ENCODE measurements at places on chromosomes 1 and 21. TPM values are rescaled to one million over a fixed set of nuclear protein-coding genes. Genes with fewer than 3 reads are reported as not detected.

- H3K36me3 ChIP-seq: no peaks in the 10 kb centered on the region
- H3K27me3 ChIP-seq: no peaks in the 10 kb centered on the region
- no peak within 1 kb of the TSS for H3K27ac ChIP-seq
- no peak within 1 kb of the TSS for H3K4me3 ChIP-seq
- no peak for DNase-seq
Measured at GRCh38 chr1:155033524-155033923, at the start of the genes DCST1 and DCST2. TSS of gene DCST1 (plus strand) at chr1:155033824. CDS start at chr1:155034037, 213 bp downstream. TSS of gene DCST2 (minus strand) at chr1:155033781. CDS start at chr1:155033701, 80 bp downstream.

GRCh38 chr1:3551290-3551678, 60.0 kb downstream of the MEGF6 start:
- DNase-seq: no peak
- H3K36me3 ChIP-seq: no peaks in the 10 kb centered on the region
- no peaks in the 10 kb centered on the region for H3K27me3 ChIP-seq

GRCh38 chr1:99352821-99353220, 88.5 kb downstream of the PLPPR4 start:
- H3K27ac ChIP-seq: no peak overlapping the region
- H3K4me3 ChIP-seq: no peak overlapping the region
- no peaks in the 10 kb centered on the region for H3K4me1 ChIP-seq
- DNase-seq: no peak
- H3K36me3 ChIP-seq: no peaks in the 10 kb centered on the region

DNA sequence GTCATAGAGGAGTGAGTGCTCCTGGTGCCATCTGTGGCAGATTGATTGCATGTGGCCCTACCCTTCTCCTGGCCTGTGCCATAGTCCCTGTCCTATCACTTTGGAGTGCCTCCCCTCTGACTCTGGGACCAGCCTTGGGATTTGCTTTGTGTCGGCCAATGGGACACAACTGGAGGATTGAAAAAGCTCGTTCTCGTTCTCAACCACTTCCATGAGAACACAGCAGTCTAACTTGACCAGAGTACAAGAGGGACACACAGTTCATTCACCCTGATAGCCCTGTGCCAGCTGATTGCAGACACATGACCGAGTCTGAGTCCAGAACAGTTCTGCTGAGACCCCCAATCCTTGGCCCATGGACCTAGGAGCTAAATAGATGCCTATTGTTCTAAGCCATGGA, 47.8 kb downstream of the C1orf198 start:
- DNase-seq: peak; percentile 64
- no peaks in the 10 kb centered on the region for H3K27me3 ChIP-seq
- H3K4me1 ChIP-seq: peaks cover 40% of the 10 kb centered on the region
- H3K36me3 ChIP-seq: no peaks in the 10 kb centered on the region
- no peak overlapping the region for H3K27ac ChIP-seq
- H3K4me3 ChIP-seq: no peak overlapping the region

GRCh38 chr1:156804572-156805243, 11.9 kb downstream of the SH2D2A start:
- H3K27me3 ChIP-seq: no peaks in the 10 kb centered on the region
- no peak overlapping the region for H3K27ac ChIP-seq
- DNase-seq: no peak
- peaks cover 10% of the 10 kb centered on the region for H3K36me3 ChIP-seq

Gene LCA5L
- total RNA-seq: not detected

- H3K27ac ChIP-seq: no peak overlapping the region
- H3K27me3 ChIP-seq: no peaks in the 10 kb centered on the region
- H3K36me3 ChIP-seq: no peaks in the 10 kb centered on the region
- DNase-seq: no peak
- H3K4me1 ChIP-seq: no peaks in the 10 kb centered on the region
Measured at GRCh38 chr1:107432108-107432507, 291.3 kb downstream of the NTNG1 start.

DNA sequence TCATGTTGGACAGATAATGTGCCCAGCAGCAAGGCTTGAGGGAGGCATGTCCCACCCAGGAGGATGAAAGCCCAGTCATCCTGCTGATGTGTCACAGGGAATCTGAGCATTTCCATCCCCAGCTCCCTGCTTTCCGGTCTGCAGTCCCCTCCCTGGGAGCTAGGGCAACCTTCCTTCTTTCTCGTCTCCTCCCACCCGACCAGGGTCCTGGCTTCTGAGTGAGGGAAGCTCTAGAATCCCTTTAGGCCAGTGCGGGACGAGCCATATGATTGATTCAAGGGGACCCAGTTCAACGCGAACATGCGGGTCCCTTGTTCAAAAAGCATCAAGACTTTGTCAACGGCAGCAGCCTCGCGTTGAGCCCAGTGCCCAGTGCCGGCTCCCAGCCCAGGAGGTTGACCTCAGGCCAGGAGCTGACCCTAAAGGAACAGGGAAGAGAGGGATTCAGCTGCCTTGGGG, 96.7 kb upstream of the TMPRSS2 start:
- H3K27me3 ChIP-seq: no peaks in the 10 kb centered on the region
- H3K4me3 ChIP-seq: no peak overlapping the region
- H3K27ac ChIP-seq: no peak overlapping the region
- H3K4me1 ChIP-seq: peaks cover 8% of the 10 kb centered on the region

Gene PCAT6
- total RNA-seq: not detected

DNA sequence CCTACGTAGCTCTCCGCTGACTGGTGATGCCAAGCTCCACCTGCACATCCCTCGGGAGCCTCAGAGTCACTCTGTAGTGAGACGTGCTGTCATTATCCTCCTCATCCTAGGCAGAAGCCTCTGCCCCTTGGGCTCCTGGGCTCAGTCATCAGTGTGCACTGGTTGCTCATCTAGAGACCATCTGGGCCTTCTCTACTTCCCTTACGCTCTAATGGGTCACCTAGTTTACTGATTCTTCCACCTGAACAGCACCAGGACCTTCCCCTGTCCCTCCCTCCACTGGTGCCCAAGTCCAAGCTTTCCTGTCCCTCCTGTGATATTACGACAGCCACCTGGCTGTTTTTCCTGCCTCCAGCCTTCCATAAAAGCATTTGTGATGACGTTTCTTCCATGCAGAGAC, 136.1 kb upstream of the ERRFI1 start:
- no peak overlapping the region for H3K4me3 ChIP-seq
- no peak for DNase-seq
- no peaks in the 10 kb centered on the region for H3K4me1 ChIP-seq
- H3K36me3 ChIP-seq: no peaks in the 10 kb centered on the region

- no peak for DNase-seq
- H3K27ac ChIP-seq: no peak overlapping the region
- H3K27me3 ChIP-seq: no peaks in the 10 kb centered on the region
- H3K4me3 ChIP-seq: no peak overlapping the region
- H3K36me3 ChIP-seq: no peaks in the 10 kb centered on the region
Measured at GRCh38 chr1:186653312-186653711, 26.9 kb downstream of the PTGS2 start.

DNA sequence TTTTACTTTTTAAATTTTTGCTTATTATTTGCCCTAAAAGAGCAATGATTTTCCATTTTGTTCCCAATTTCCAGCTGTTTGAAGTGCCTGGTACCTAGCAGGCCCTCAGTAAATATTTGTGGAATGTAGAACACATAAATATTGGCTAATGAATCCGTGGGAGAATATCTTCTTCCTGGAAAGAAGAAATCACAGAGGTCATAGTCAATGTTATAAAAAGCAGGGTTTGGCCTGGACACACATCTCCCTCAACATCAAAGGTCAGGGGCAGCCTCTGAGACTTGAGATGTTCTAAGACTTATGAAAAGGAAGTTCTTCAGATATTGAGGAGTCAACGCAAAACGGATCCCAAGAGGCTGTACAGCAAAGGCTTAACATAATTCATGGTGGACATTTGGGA, 358.1 kb downstream of the HHAT start:
- no peaks in the 10 kb centered on the region for H3K4me1 ChIP-seq
- H3K27me3 ChIP-seq: no peaks in the 10 kb centered on the region
- H3K36me3 ChIP-seq: no peaks in the 10 kb centered on the region
- no peak overlapping the region for H3K27ac ChIP-seq
- no peak overlapping the region for H3K4me3 ChIP-seq

GRCh38 chr1:217059401-217059800, 336.2 kb upstream of the ESRRG start:
- H3K27ac ChIP-seq: no peak overlapping the region
- DNase-seq: no peak
- no peaks in the 10 kb centered on the region for H3K36me3 ChIP-seq
- no peak overlapping the region for H3K4me3 ChIP-seq
- no peaks in the 10 kb centered on the region for H3K4me1 ChIP-seq

Gene STUM
- total RNA-seq: 6.4 TPM

- peaks cover 43% of the 10 kb centered on the region for H3K4me1 ChIP-seq
- H3K36me3 ChIP-seq: peaks cover 4% of the 10 kb centered on the region
- no peaks in the 10 kb centered on the region for H3K27me3 ChIP-seq
- no peak for DNase-seq
- no peak overlapping the region for H3K27ac ChIP-seq
Measured at GRCh38 chr1:226629896-226630550, 81.5 kb downstream of the STUM start.

DNA sequence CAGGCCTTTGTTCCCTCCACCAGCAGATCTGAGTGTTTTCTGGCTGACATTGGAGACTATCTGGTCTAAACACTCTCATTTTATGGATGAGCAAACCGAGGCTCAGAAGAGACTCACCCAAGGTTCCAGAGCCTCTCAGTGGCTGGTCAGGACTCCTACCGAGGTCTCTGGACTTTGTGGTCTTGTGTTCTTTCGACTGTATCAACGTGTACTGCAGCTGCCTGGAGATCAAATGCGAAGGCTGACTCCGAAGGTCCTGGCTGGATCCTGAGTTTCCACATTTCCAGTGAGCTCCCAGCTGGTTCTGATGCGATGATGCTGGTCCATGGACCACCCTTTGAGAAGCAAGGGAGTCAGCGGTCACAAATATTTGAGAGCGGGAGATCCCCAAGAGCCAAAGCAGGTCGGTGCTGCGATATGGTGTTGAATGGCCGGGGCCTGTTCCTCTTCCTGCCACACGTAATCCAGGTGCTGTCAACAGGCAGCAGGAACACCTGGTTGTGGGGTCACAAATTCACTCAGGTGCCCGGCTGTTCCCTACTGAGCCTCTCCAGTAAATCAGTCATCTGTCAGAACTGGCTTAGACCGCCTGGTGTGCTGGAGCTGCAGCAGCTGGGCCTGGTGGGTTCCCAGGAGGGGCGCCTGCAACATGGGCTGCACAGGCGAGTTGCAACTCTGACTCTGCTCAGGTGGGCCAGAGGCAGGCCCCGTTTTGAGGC, 94.8 kb upstream of the USP24 start:
- no peaks in the 10 kb centered on the region for H3K27me3 ChIP-seq
- H3K4me3 ChIP-seq: no peak overlapping the region
- no peak overlapping the region for H3K27ac ChIP-seq
- peaks cover 12% of the 10 kb centered on the region for H3K4me1 ChIP-seq

DNA sequence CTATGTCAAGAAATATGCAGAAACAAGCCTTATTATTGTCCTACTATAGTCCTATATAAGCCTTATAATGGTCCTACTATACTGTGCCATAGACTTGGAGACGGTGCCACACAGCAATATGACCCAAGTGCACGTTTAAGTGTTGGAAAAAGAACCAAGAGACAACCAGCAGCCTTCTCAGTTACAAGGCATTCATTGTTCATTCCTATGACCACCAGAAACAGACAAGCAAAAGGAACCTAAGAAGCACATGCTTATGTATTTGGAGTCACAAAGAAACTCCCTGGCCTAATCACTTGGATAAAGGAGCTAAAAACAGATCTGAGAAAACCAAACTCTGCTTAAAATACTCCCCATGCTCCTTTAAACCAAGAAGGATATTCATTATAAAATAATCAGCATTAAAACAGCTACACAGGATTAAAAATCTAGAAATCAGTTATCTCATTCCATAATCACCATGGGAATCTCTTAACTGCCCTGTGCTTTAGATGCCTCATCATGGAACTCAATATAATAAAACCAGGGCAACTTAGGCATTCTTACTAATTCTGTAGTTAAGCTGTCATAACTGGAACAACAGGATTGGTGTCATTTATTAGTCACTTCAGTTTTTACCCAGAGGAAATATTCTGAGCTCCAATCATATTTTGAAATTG, 7.0 kb downstream of the COLGALT2 start:
- H3K27me3 ChIP-seq: no peaks in the 10 kb centered on the region
- no peak for DNase-seq
- H3K27ac ChIP-seq: no peak overlapping the region
- no peak overlapping the region for H3K4me3 ChIP-seq

- H3K4me1 ChIP-seq: peaks cover 23% of the 10 kb centered on the region
- DNase-seq: peak; percentile 99
- no peak overlapping the region for H3K4me3 ChIP-seq
- peak overlapping the region; percentile 89 for H3K27ac ChIP-seq
- no peaks in the 10 kb centered on the region for H3K27me3 ChIP-seq
- H3K36me3 ChIP-seq: no peaks in the 10 kb centered on the region
Measured at GRCh38 chr1:91650764-91651163, 150.1 kb downstream of the CDC7 start.

Gene OR2T11
- total RNA-seq: not detected

Gene FMO4
- total RNA-seq: 0.98 TPM

GRCh38 chr1:219987325-219987724, 59.0 kb upstream of the SLC30A10 start:
- no peak for DNase-seq
- no peaks in the 10 kb centered on the region for H3K4me1 ChIP-seq
- H3K27me3 ChIP-seq: no peaks in the 10 kb centered on the region
- no peak overlapping the region for H3K27ac ChIP-seq
- no peak overlapping the region for H3K4me3 ChIP-seq

Measured in vagina (tissue), 2 donors.